Amniotic stem cell (primary cell): ENCODE measurements at places on chromosomes 7 and 10.

DNA sequence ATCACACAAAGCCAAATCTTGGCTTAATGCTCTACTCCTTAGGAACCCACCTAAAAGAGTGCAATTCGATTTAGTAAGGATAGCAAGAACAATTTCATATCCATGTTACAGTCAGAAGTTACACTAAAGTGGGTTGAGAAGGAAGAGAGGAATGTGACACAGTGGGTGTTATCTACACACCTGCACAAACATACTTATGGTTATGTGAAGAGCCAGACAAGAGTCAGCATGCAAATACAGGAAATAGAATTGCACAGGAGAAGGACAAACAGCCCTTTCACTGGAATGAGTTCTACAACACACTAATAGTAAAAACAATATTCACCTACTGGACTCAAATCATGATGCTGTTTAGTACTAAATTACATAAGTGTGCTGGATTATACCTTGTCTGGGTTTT lies 262.8 kb downstream of the DGKB start:
- DNase-seq, result no peak

DNA sequence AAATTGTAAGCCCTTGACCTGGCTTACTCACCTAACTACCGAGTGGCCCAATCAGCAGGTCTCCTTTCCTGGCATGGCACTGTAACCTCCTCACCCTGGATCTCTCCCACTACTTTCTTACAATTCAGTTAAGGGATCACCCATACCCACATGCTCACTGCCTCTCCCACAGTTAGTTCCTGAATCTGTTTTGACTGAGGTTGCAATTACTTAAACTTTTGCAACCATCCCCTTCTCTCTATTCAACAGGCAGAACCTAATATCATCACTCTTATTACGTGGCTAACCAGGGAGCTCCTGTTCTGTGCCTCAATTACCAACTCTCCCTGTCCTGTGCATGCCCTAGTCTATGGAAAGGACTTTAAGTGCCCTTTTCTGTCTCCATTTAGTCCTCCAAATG lies 84.2 kb upstream of the IKZF1 start:
- no peak for DNase-seq

DNA sequence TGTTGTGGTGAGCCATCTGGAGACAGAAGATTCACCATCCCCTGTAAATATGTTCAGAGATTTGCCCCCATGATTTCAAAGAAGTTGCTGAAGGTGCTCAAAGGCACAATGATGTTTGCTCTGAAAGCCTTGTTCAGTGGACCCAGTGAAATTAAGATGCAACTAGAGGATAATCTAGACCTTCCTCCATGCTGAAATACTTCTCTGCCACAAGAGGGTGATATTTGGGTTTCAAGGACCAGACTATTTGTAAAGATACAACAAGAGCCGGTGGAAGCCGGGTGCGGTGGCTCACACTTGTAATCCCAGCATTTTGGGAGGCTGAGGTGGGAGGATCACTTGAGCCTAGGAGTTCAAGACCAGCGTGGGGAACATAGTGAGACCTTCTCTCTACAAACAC lies 13.5 kb upstream of the MSRB2 start:
- no peak for DNase-seq

DNA sequence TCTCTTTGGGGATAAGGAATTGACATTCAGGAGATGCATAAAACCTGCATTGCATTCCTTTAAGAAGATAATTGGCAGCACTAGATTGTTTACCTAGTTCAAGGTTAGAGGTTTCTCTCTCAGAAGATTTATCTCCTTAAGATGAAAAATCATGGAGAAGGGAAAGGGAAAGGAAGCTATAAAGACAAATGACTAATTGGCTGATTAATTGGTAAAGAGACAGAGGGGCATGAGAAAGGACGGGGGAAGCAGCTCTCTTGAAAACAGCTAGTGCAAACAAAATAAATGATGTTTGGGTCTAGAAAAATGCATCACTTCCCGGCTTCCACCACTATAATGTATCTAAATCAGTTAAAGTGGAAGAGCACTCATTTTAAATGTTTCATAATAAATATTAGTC lies 941.2 kb downstream of the XPNPEP1 start:
- no peak for DNase-seq

DNA sequence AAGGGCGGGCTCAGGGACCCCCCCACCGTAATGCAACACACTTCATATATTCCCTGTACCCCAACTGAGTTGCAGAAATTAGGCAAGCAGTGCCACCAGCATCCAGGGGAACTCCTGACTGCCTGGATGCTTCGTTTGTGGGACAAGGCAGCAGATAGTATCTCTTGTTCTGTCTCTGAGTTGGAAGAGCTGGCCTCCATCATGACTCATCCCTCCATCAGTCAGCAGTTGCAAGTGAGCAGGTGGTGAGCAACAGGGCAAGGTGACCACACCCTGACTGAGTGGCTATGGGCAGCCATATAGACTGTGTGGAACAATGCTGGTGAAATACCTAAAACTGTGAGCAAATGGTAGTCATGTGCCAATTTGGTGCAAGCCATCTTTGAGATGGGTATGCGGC lies 22.8 kb upstream of the ADAMTS14 start:
- DNase-seq, result peak; percentile 45

DNA sequence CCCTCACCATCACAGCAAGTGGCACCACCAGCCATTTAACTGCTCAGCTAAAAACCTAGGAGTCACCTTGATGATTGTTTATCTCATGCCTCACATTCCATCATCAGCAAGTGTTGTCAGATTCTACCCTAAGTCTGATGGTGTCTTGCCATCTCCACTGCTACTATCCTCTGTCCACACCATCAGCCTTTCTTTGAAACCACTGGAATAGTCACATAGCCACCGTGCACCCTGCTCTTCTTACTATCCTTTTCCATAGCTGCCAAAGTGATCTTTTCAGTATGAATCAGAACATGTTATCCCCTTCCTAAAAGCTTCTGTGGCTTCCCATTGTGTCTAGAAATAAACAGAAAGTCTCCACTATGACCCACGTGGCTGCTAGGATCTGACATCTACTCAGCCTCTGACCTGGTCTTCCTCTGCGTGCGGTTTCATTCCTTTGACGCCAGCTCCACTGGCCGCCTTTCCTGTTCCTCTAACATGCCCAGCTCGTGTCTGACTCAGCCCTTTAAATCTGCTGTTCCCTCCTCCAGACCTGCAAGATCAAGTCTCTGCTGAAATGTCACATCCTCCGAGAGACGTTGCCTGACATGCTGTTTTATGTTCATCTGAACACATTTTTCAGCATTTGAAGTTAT lies 16.5 kb upstream of the CHN2 start:
- DNase-seq, result no peak

- DNase-seq, result no peak
Observed at GRCh38 chr7:99551334-99551733, 580 bp downstream of the FAM200A start.

DNA sequence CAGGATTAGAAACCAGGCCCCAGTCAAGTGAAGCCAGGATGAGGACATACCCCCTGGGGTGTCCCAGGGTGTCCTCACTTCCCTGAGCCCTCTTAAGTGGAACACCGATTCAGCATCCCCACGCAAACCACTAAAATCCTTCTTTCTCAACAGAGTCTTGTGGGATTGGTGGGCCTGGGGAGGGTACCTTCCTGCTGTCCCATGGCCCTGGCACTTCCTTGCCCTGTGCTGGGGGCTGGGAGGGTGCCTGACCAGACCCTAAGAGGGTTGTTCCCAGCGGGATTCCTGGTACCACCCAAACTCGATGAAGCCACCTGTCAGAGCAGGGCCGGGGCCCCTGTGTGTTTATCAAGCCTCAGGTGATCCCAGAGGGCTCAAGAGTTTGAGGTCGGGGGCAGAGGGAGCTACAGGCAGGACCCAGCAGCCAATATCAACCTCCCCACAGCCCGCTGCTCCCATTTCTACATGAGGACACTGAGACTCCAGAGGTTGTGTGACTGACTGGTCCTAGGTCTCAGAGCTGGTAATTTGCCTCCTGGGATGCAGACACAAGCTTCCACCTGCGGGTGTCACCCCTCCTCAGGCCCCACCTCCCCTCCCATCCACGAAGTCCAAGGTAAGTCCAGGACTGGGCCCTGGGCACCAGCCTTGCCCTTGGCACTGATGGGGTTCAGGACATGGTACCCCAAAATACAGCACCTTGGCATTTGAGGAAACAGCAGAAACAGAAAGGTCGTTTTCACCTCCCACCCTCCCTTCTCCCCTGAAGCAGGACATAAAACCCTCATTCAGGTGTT lies 31.4 kb downstream of the OAT start:
- DNase-seq, result no peak

DNA sequence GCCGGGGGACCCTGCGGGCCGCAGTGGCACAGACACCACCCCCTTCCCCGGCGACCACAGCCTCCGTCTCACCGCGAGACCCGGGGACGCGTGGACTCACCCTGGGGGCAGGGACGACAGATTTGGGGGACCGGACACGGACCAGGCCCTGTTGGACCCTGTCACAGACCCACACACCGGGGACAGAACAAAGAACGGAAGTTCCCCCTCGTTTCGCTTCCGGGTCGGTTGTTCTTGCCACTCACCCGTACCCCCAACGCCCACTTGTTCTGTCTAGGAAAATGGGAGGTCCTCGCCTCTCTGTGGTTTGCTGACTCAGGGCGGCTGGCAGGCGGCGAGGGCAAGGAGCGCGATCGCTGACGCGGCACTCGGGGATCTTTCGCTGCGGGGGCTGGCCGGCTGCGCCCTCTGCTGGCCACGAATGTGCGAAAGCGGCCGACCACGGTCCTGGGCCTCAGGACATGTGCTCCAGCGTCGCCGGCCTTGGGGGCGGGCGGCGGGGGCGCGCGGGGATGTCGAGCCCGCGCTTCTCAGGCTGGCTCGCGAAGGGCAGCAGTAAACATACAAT lies at the start of gene ZNF3:
TSS of gene ZNF3 (minus strand) at position 189 of the 568 bp plus-strand sequence. CDS start 4,366 bp downstream, outside the sequence.
- DNase-seq, result peak; percentile 98

DNA sequence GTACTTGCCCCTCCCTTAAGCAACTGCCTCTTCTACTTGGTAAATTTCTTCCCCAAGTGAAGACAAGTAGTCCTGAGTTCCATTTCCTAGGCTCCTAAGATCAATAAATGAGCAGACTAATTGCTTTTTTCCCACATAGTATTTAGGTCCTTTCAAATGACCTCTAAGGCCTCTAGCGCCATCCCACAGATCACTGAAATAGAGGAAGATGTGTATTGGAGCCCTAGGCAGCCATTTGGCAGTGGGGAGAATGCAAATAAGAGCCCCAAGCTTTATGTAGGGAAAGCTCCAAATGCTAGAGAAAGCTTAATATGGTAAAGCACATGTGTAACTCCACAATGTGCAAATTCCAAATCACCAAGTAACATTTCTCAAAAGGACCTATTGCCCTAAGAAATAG lies 316.5 kb upstream of the PHF14 start:
- DNase-seq, result no peak

DNA sequence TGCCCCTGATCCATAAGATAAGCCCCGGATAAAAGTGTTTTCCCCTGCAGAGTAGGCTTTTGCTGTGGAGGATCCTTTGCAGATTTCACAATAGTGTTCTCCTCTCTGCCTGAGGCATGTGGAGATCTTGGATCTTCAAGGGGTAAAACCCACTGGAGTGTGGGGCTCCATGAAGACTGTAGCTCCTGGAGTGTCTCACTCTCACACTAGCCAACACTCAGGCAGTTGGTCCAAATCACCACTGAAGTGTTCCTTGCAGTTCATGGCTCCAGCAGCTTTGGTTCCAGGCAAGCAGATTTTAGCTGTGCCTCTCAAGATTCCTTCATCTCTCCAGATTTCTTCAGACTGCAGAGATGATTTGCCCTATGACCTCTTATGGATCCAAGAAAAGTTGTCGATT lies 665.3 kb downstream of the TNS3 start:
- no peak for DNase-seq

DNA sequence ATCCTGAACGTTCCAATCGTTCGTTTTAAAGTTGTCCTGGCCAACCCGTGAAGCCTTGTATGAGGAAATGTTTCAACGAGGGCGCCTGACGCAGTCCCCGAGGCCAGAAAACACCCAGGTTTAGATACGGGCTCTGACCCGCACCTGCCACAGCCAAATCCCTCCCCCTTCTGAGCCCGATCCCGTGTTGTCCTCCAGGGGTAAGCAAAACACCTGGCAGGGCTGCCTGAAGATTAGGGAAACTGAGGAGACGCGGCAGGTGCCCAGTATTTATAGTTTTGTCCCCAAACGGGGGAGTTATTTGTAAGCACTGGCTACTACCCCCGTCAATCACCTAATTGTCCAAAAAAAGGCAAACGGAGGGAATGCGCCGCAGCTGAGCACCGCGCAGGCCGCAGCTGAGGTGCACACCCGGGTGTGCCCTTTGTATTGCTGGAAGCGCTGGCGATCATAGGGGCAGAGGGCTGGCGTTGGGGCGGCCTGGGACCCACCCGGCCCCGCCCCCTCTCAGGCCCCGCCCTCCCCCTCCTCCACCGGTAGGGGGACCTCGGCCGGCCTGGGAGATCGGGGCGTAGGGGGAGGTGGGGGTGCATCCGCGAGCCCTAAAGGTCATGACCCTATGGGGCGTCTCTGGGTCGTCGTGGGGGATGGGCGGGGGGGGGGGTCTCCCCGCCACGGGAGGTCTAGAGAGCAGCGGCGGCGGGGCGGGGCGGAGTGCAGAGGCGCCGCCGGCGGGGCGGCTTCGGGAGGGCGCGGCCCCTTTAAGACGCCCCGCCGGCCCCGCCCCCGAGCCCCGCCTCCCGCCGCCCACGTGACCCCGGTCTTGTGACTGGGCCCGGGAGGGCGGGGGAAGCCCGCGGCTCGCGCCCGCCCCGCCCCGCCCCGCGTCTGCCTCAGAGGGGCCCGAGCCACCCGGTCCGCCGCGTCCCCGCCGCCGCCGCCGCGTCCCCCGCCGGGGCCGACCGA lies at the start of gene BRI3:
TSS of gene BRI3 (plus strand) at position 896 of the 966 bp plus-strand sequence. CDS start 110 bp downstream, outside the sequence.
- peak; percentile 75 for DNase-seq

GRCh38 chr7:129664029-129665012 lies 52.8 kb downstream of the NRF1 start:
- DNase-seq, result peak; percentile 35

- DNase-seq, result no peak
Observed at GRCh38 chr10:24622781-24623301, 100.8 kb downstream of the ARHGAP21 start.
